Left kidney (tissue), 8 donors: ENCODE measurements at places on chromosomes 11 and 22. TPM values are rescaled to one million over a fixed set of nuclear protein-coding genes. Genes with fewer than 3 reads are reported as not detected.

- DNase-seq = no peak
Measured at GRCh38 chr11:10511181-10511621, 29.8 kb downstream of the RNF141 start.

- DNase-seq = no peak
Measured at GRCh38 chr11:27795955-27796861, 96.0 kb upstream of the BDNF start.

GRCh38 chr11:111921541-111922230 lies 3.0 kb downstream of the C11orf52 start:
- DNase-seq = no peak

C22orf31 gene
- 1.5 TPM for polyA plus RNA-seq

DNA sequence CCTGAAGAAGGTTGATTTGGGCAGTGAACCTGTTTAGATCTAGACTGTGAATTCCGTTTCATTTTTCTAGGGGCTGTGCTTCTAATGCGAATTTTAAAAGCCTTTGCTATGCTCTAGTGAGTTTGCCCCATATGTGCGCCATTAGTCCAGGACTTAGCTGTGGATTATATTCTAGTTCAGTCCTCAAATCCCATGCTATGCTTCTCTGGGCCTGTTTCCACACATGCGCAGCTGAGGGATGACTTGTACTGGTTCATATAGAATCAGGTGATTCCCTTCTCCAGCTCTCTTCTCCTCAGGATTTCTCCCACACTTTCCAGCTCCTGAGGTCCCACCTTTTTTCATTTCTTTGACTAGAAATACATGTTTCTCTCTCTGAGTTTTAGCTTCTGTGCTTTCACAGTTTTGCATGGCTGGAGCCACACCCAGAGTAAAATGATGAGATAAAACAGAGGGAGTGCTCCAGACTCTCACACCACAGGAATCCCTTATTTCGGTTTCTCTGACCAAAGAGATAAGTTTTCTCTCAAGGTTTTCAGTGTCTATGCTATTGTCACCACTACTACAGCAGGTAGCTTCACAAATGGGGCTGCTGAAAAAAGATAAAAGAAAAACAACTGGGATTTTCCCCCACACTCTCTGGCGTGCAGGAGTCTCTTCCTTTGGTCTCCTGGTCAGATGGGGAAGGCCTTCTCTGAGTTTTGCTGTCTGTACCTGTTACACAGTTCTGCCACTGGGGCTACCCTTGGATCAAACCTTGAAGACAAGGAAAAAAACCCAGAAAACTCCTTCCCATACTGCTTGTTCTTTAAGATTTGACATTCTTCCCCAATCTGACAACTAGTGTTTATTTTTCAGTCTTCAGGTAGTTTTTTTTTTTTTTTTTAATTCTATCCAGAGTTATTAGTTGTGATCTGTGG lies 96.2 kb upstream of the TEAD1 start:
- no peak for DNase-seq

GRCh38 chr11:5246772-5247471 lies 2.7 kb downstream of the HBG1 start:
- no peak for DNase-seq

CAT gene
- polyA plus RNA-seq = 195 TPM

DNA sequence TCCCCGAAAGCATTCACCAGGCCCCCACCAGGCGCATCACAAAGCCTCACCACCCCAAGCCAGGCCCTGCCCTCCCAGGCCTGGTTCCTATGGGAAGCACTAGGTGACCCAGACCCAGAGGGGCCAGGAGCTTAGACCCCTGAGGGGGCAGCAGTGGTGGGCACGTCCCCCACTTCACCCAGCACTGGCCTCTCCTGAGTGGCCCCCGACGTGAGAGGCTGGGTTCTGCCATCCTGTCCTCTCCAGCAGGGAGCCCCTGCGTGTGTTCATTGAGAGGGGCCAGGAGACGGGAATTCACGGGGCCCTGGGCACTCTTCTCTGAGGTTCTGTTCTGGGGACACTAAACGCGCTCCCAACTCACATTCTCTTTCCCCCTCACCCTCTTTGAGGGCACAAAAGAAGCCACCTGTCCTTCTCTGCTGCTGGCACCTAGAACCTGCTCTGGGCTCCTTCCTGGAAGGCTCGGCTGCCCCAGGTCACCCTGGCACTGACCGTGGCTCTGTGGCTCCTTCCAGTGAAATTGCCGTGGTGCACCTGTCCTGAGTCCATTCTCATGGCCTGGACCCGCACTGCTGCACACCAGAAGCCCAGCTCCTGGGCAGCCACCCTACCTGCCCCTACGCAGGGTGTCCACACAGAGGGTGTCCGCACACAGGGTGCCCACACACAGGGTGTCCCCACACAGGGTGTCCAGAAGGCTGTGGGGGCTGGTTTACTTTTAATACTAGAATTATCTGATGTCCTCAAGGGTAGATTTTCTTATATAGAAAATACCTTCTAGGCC lies 12.2 kb downstream of the PTDSS2 start:
- DNase-seq = no peak

- DNase-seq = no peak
Measured at GRCh38 chr11:90795746-90796145, 572.9 kb upstream of the CHORDC1 start.

- no peak for DNase-seq
Measured at GRCh38 chr11:47108214-47108613, 68.5 kb downstream of the ARFGAP2 start.

- no peak for DNase-seq
Measured at GRCh38 chr11:119169282-119169719, 776 bp downstream of the NLRX1 start.

- no peak for DNase-seq
Measured at GRCh38 chr11:27898166-27898565, 197.9 kb upstream of the BDNF start.

DNA sequence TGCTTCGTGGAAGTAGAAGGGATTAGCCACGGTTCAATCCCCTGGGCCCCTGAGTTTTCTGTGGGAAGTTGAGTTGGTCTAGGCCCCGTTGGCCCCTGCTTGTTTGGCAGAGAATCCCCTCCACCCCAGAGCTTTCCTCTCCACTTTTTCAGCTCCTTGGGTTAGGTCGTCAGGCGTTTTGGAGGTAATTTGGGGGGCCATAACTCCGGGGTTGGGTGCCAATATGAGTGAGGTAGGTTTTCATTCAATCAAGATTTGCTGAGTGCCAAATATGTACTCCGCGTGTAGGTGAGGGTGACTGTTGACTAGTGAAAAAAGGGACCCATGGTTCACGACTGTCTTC lies 590 bp downstream of the ATG13 start:
- DNase-seq = no peak

- no peak for DNase-seq
Measured at GRCh38 chr11:67016550-67016949, 6.4 kb upstream of the SYT12 start.

RCN1 gene
- polyA plus RNA-seq = 201 TPM

DNA sequence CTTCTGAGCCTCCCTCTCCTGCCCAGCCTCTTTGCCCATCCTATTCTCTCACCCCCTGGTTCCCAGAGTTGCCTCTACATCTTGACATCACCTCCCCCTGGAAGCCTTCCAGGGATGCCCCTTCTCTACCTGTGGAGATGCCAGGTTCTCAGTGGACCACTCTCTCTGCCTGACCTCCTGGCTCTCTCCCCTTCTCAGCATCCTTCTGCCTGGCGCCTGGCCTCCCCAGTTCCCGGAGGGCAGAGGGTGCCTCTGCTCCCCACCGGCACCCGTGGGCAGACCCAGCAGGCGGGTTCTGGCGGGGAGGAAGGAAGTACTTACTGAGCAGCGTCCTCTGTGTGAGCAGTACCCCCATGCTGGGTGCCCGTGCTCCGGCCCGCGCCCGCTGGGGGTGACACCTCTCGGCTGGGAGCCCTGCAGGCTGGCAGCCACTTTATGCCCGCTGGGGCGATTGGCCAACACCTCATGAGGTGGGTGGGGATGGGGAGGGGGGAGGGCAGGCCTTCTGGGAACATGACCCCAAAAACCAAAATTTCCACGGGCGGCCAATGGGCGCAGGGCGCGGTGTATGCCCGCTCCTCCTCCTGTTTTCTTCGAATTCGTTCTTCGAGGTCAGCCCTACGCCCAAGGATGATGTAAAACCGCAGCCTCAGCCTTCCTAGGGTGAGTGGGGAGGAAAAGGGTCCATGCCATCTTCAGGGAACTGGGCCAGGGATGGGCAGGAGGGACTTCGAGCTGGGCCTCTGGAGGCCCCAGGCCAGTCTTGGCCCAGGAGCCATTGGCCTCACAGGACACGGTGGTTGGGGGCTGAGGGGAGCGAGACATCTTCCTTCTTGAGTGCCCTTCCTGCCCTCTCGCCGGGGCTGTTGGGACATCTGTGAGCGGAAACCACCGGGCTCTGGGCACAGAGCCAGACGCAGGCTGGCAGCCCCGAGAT lies at the start of gene OSM:
Gene OSM (minus strand): TSS at position 407 of the 937 bp plus-strand sequence. CDS start 52 bp downstream, at position 355.
- no peak for DNase-seq

POU2AF2 gene
- not detected for polyA plus RNA-seq

DNA sequence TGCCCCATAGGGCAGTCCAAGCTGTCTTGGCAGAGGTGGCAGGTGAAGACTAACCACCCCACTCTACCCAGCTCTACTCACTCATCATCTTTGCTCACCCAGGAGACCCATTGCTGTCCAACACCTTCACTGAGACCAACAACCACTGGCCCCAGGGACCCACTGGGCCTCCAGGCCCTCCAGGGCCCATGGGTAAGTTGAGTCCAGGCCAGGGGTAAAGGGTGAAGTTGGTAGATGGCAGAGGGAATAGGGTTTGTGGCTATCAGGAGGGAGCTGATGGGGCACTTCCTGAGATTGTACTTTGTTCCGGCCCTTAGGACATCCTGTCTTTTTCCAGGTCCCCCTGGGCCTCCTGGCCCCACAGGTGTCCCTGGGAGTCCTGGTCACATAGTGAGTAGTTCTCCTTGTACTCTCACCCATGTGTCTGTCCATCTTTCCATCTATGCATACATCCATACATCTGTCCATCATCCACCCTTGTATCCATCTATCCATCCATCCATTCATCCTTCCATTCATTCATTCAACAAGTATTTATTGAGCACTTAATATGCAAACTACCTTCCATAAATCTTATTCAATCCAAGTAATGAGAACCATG lies 27.7 kb downstream of the EMID1 start:
- DNase-seq = no peak

DNA sequence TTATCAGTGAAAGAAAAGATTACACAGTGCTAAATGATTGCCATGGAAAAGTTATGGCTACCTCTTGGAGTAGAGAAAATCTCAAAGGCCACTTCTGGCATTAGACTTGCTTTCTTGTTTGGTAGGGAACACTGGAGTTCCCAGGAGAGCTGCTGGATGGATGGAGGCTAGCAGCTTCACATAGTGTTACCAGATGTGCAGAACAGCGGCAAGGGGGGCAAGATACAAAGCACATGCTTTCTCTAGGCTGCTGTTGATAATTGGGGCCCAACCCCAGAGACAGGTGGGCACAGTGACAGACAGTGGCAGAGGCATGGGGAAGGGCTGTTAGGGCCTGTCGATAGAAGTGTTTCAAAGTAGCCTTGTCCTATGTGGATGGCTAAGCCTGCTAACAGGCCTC lies 94.9 kb downstream of the DBX1 start:
- DNase-seq = no peak

HDHD5 gene
- 33.6 TPM for polyA plus RNA-seq

CASP4 gene
- polyA plus RNA-seq = 20.1 TPM

ZP1 gene
- polyA plus RNA-seq = 0.30 TPM

RFPL2 gene
- 0.73 TPM for polyA plus RNA-seq

GRCh38 chr11:40732132-40732531 lies 727.3 kb downstream of the LRRC4C start:
- DNase-seq = no peak

SMC1B gene
- 0.23 TPM for polyA plus RNA-seq

UCP3 gene
- polyA plus RNA-seq = 4.8 TPM

- DNase-seq = no peak
Measured at GRCh38 chr22:45112136-45112879, 51.4 kb upstream of the NUP50 start.

- DNase-seq = no peak
Measured at GRCh38 chr11:81267246-81267645, 1466.4 kb downstream of the FAM181B start.

DNA sequence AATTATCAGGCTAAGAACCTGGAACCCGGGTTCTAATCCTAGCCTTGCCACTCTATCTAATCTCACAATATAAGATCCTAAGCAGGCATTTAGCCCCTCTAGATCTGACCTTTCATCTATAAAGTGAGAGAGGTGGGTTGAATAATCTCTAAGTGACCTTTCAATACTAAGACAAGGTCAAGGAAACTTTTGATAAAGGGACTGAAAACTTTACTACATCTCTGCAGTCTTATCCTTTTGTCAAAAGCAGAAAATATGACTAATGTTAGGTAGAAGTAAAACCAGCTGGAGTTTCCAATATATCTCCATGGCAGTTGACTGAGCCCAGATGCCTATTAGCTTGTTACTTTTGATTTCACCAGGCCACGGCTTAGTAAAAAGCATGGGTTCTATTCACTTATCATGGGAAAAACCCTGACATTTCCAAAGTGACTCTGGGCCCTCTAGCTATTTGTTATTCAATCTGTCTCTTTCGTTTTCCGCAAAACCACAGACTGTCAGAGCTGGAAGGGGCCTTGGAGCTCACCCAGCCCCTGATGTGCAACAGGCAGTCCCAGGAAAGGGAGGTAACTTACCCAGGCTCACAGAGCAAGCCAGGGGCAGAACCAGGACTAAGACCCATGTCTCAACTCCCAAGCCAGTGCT lies 75.8 kb downstream of the RAB30 start:
- no peak for DNase-seq

MS4A6A gene
- polyA plus RNA-seq = 14.2 TPM

GRIK4 gene
- 1.3 TPM for polyA plus RNA-seq

DNA sequence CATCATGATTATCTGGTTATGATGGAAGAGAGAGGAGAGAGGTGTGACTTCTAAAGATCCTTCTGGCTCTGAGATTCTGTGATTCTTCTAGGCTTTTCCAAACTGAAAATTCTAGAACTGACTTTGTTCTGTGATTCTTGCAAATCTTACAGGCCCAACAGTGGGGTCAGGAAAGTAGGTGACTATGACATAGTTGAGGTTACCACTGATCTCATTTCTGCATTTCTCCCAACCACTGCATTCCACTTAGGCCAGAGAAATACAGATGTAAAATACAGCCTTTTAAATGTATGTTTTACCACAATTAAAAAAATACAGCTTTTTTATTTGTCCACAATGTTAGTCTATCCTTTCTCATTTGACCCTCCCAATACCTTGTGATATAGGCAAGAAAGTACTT lies 83.7 kb downstream of the STIM1 start:
- DNase-seq = no peak

CTSW gene
- 1.4 TPM for polyA plus RNA-seq

MS4A4A gene
- 3.3 TPM for polyA plus RNA-seq

DNA sequence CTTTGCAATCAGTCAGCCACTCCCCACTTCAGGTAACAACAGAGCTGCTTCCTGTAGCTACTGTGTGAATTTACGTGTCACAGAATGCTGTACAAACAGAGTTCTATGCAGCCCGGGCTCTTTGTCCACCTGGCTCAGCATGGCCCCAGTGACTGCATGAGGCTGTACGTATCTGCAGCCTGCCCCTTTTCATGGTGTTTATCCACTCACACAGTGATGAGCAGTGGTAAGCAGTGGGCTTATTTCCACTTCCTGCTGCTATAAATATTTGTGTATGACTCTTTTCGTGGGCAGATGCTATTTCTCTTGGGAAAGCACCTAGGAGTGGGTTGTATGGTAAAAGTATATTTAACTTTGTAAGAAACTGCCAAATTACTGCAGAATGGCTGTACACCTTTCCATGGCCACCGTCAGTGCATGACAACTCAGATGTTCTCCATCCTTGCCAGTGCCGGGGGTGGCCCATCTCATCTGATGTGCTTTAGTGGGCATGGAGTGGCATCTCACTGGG lies 43.3 kb downstream of the MYEOV start:
- no peak for DNase-seq
